ENCODE measurements at places on chromosomes 13 and 19.

DNA sequence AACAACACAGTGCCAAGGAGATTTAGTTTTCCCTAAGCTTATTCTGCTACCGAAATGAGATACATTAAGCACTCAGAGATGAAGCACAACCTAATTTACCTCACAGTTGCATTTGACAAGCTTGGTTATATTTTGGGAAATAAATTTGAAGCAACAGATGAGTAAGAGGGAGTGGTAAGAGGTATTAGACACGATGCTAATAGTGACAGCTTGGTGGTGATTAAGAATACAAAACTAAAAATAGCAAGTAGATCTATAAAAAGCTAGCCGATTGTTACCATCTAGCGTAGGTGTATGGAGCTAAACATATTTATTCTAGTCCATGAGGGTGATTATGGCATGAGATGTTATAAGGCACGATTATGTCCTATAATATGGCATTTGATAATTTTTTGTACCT is 208.5 kb downstream of the PCCA start:
- no peak for DNase-seq

DNA sequence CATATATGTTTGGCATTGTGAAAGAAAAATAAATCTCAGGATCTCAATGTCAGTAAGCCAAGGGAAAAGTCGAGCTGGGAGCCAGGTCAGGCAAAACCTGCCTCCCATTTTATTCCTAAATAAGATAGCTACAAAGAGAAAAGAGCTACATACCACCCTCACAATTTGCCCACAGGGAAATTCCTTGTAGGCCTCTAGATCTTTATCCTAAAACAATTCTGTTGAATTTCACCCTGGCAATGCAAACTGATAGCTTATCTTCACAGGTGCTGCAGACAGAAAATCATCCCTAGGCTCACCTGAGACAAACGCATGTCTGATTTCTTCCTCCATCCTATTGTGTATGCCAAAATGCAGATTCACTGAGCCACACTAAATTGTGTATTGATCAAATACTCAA is 2587.1 kb downstream of the PCDH9 start:
- DNase-seq, result no peak

- no peak for DNase-seq
Observed at GRCh38 chr19:10876459-10877240, 5.3 kb downstream of the CARM1 start.

DNA sequence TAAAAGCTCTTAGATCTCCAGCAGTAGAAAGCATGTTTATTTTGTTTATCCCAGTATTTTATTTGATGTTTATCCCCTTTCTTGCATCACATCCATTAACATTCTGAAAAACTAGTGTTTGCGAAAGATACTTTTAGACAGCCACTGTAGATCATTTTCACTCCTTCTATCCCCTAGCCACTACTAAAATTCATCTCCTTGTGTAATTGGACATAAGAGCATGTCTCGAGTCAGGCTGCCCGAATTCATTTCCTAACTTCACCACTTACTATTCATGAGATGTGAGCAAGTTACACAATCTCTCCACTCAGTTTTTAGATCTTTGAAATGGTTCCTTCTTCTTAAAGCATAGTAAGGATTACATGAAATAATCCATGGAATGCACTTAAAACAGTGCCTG is 514.0 kb downstream of the KLF5 start:
- no peak for DNase-seq

GRCh38 chr13:54709546-54709945 is 1680.9 kb downstream of the OLFM4 start:
- no peak for DNase-seq

GRCh38 chr19:8143041-8143440 is 6.4 kb downstream of the FBN3 start:
- DNase-seq, result no peak

DNA sequence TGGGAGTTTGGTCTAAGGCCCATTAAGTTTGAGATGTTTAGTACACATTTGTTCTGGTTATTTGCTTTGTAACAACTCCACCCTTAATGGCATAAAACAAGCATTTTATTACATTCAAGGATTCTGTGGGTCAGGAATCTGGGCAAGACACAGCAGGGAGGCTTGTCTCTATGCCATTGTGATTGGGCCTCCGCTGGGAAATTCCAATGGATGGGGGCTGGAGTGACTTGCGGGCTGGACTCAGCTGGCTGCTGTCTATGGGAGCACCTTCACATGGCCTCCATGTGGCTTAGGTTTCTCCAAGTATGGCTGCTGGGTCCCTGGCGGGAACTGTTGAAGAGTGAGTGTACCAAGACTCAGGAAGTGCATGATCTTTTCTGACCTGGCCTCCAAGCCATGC is 159.0 kb downstream of the PAN3 start:
- no peak for DNase-seq

- no peak for DNase-seq
Observed at GRCh38 chr13:46679369-46680120, 117.4 kb downstream of the ESD start.

GRCh38 chr13:31114641-31115040 is 47.1 kb downstream of the HSPH1 start:
- no peak for DNase-seq

- DNase-seq, result no peak
Observed at GRCh38 chr19:45767881-45768654, 984 bp downstream of the SIX5 start.

GRCh38 chr19:19606021-19606420 is 12.5 kb downstream of the PBX4 start:
- DNase-seq, result no peak

DNA sequence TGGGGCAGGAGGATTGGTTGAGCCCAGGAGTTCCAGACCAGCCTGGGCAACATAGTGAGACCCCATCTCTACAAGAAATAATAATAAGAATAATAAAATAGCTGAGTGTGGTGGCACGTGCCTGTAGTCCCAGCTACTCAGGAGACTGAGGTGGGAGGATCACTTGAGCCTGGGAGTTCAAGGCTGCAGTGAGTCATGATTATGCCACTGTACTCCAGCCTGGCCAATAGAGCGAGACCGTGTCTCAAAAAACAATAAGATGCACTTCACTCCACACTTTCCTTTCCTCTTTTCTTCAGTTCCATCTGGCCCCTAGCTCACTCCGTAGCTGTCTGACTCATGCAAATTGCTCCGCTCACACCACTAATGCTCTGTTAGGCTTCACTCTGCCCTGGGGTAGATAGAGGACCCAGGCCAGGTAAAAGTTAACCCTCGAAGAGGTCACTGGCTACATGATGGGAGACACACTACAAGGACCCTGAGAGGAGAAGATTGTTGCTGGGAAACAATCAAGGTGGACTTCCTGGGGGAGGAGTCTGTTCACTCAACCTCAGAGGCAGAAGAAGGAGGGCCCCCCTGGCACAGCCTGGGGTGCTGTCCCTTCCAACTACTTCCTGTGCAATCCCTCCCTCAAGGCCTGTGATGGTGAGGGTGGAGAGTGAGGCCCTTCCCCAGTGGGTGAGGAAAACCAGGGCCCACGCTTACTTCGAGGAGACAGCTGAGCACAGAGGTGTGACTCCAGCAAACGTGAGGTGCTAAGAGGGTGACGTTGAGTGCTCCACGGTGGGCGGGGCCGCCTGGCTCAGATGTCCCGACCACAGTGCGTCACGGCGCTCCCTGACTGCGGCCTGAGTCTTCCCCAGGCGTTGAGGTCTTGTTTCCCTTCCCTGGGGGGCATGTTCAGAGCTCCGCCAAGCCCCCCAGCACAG is 8.8 kb upstream of the TNFSF9 start:
- no peak for DNase-seq

GRCh38 chr13:46165485-46166223 is 16.3 kb downstream of the LCP1 start:
- no peak for DNase-seq

GRCh38 chr19:41425174-41426115 is 1.7 kb downstream of the B3GNT8 start:
- DNase-seq, result no peak

- DNase-seq, result peak; percentile 92
Observed at GRCh38 chr13:35514061-35514477, 37.6 kb upstream of the MAB21L1 start.

- no peak for DNase-seq
Observed at GRCh38 chr13:94678845-94679244, 33.5 kb downstream of the SOX21 start.

- no peak for DNase-seq
Observed at GRCh38 chr19:31226151-31226935, 122.9 kb downstream of the TSHZ3 start.

- no peak for DNase-seq
Observed at GRCh38 chr19:27975419-27976005, 1237.4 kb downstream of the UQCRFS1 start.

GRCh38 chr13:34277936-34278335 is 460.0 kb downstream of the RFC3 start:
- DNase-seq, result peak; percentile 33

GRCh38 chr19:12656899-12657571 is 9.5 kb downstream of the MAN2B1 start:
- DNase-seq, result no peak

DNA sequence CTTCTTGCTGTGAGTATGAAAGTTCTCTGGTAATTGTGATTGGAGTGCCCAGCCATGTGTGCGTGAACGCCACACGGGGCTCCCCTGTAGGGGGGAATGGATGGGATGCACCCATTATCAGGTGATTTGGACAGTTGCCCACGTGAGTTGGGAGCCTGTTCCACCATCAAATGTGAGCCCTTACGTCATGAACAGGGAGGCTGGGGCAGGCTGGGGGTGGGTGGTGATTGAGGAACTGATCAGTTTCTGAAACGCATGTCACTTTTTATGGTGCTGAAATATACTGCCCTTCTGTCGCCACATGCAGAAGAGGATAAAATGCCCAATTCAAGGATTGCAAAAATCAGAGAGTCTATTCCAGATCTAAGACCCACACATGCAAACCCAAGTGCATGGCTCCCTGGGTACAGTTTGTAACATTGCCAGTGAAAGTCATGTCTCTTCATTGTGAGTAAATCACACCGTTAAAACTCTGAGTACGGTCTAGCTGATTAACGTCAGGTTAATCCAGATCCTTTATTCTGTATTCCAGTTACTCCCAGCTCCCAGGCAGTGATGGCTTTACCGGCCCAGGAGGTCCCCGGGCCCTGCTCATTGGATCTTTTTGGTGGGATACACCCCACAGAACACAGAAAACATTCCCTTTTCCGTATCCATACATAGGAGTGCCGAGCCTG is 90.2 kb downstream of the RAB20 start:
- no peak for DNase-seq

GRCh38 chr19:4134351-4134750 is 10.4 kb upstream of the MAP2K2 start:
- no peak for DNase-seq

DNA sequence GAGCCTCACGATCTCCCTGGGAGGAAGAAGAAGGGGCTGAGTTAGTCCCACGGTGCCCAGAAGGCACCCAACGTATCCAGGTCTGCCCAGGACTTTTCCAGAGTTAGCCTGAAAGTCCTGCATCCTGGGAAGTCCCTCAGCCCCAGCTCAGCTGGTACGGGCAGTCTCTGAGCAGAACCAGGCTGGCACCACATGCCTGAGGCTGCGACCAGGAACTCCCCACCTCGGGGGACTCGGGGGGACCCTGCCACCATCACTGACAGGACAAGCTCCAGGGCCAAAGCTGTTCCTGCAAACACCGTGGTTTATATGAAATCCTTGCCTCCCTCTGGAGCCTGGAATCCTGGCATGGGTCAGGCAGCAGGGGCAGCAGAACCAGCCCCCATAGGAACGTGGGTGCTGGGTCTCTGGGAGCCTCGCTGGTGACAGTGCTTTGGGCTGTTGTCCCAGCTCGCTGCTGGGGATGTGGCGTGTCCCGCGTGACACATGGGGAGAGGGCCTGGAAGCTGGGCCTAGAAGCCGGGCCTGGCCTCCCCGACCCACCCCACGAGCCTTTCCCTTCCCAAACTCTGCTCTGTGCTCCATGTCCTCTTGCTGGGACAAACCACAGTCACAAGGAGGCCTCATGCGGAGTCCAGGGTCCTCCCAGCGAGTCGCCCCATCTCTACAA is 55.5 kb downstream of the GNG7 start:
- no peak for DNase-seq

DNA sequence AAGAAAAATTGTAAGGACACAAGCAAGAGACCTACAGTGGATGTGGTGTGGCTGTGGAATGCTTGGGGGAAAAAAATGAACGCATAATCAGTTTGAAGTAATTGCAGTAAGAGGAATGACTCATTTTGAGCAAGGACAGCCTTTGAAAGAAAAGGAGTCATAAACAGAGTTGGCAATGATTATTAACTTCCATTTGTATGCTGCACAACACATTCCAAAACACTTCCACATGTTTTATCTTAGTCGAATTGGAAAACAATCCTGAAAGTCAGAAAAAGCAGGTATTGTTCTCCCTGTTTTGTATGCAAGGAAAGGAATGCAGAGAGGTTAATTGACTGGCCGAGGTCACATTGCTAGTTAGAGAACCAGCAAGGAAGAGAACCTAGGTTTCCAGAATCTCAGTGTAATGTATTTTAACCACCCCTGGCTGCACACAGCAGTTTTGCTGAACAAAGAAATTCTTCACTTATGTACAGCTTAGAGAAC is 630.0 kb upstream of the MIR17HG start:
- peak; percentile 93 for DNase-seq

DNA sequence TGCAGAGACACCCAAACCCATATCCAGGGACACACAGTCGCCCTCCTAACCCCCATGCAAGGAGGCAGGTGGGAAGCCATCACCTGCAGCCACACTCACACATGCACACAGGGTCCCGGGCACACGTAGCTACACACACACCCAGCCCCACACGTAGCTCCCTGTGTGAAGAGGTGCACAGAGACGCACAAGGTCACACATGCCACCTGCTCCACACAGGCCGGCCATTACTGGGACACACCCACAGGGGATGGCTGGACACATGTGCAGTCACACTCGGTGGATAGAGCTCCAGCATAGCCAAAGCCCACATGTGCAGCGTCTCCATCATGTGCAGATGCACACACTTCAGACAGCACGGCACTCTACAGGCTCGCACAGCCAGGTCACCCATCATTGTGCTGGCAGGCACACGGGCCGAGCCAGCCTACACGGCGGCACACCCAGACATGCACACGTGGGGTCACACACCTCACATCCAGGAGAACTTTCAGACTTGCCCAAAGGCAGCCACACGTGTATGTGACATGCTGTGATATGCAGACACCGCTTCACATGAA is 1.1 kb downstream of the ZNF835 start:
- DNase-seq, result no peak

- DNase-seq, result no peak
Observed at GRCh38 chr13:26593661-26594060, 36.2 kb downstream of the WASF3 start.

GRCh38 chr13:110377826-110378201 is 70.7 kb downstream of the COL4A2 start:
- no peak for DNase-seq

DNA sequence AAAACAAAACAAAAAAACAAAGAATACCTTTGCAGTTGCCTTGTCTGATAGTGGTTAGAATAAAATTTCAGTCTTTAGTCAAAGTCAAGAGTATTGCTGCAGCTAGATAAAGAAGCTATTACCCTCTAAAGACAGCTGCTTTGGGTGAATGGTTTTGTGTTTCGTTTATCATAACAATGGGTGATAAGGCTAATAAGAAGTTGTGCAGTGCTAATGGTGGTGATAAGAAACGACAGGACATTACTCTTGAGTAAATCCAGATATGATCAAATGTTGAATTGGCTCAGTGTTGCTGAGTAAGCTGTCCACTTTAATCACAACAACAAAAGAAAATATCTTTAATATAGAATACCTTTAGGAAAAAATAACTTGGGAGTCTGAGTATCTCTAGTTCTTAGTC is 1825.3 kb downstream of the SLITRK5 start:
- DNase-seq, result no peak

Data from retinal pigment epithelial cell (primary cell).